ENCODE measurements at places on chromosomes 1 and 21.

- DNase-seq: no peak
Measured at GRCh38 chr1:83499998-83500397, 498.9 kb downstream of the TTLL7 start.

DNA sequence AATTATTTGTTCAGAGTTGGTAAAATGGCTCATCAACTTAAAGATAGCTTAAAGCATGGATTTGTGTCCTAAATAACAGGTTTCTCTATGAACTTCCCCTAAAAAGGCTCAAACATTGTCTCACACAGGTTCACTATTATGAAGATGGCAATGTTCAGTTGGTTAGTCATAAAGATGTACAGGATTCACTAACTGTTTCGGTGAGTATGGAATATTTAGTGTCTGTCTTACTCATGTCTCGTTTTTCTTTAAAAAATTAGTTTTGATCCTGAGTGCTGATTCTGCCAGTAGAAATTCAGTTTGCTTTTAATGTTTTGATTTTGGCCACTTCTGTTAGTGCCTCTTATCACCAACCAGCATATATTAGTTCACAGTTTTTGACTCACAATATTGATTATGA lies 7.5 kb upstream of the MOV10 start:
- no peak for DNase-seq

DNA sequence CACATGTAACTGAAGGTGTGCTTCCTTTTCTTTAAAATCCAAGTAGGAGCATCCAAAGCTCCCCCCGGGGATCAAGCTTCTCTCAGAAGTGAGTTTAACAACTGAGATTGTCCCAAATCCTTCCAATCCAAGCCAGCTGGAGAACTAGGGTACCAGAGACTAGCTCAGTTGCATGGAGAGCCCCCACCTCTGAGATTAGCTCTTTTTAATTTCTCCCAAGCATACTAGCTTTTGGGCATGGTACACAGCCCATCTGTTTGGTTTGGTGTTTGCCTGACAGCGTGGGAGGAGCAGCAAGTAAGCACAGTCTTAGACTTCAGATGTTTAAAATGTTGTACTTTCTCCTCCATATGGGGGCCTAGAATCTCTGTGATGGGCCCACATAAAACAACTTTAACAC lies 142.8 kb downstream of the ASTN1 start:
- no peak for DNase-seq

- no peak for DNase-seq
Measured at GRCh38 chr1:61130338-61131000, 48.1 kb downstream of the NFIA start.

- no peak for DNase-seq
Measured at GRCh38 chr1:26015358-26015757, 6.2 kb upstream of the EXTL1 start.

- no peak for DNase-seq
Measured at GRCh38 chr1:175845338-175845737, 101.9 kb upstream of the TNR start.

DNA sequence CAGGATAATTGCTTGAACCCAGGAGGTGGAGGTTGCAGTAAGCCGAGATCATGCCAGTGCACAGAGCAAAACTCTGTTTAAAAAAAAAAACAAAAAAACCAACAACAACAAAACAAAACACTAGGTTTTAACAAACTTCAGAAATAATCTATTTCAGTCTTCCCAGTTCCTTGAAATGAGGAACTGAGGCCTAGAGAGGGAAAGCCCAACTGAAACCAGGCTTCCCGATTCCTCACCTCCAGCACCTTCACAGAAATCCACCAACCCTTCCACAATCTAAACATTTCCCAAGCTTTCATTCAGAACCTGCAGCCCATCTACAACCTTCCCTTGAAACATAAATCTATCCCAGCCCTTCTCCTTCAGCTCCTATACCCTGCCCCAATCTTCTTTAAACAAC lies 612 bp upstream of the CD52 start:
- DNase-seq: no peak

DNA sequence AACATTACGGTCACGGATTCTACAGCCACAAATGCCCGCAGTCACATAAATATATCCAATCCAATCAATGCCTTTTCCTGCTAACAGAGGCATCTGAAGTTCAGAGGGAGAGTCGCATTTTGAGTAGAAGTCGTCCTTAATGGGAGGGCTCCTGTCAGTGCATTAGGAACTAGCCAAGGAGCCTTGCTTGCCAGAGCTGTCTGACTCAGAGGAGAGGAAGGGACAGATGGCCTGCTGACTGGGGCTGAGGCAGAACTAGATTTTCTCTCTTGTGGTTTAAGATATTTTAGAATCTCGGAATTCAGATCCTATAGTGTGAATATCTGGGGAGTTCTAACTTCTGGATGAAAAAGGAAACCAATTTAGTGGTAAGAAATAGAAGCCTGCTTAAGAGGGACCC lies 10.6 kb downstream of the XKR8 start:
- no peak for DNase-seq

DNA sequence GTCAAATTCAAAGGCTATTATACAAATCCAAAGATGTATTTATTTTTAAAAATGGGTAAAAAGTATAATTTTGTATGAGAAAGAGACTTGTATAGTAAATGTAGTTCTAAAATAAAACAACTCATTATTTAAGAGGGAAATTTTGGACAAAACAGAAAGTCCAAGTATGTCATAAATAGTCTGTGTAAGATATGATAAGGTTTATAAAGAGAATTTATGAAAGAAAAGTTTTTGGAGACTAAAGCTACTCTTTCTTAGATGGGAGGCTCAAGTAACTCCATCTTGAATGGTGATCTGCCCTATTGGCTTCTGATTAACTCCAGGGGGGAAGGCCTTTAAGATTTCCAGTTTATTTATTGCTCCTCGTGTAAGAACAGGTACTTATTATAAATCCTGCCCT lies 14.7 kb upstream of the OR2T27 start:
- no peak for DNase-seq

DNA sequence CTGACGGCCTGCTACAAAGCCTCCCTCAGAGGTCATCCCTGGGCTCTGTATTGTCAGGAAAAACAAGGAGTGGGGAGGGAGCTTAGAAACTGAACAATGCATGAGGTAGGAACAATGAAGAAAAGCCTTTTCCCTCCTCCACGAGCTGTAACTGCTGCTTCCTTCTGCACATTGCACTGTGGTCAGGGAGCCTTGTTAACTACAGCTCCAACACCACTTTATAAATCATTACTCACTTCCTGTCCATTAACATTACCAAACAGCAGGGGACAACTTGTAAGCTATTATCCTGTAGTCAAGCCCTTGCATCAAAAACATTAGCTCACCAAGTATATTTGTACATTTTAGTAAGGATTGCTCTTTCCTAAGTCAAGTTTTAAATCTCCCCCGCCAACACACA lies 336.0 kb upstream of the NR5A2 start:
- DNase-seq: peak; percentile 34

DNA sequence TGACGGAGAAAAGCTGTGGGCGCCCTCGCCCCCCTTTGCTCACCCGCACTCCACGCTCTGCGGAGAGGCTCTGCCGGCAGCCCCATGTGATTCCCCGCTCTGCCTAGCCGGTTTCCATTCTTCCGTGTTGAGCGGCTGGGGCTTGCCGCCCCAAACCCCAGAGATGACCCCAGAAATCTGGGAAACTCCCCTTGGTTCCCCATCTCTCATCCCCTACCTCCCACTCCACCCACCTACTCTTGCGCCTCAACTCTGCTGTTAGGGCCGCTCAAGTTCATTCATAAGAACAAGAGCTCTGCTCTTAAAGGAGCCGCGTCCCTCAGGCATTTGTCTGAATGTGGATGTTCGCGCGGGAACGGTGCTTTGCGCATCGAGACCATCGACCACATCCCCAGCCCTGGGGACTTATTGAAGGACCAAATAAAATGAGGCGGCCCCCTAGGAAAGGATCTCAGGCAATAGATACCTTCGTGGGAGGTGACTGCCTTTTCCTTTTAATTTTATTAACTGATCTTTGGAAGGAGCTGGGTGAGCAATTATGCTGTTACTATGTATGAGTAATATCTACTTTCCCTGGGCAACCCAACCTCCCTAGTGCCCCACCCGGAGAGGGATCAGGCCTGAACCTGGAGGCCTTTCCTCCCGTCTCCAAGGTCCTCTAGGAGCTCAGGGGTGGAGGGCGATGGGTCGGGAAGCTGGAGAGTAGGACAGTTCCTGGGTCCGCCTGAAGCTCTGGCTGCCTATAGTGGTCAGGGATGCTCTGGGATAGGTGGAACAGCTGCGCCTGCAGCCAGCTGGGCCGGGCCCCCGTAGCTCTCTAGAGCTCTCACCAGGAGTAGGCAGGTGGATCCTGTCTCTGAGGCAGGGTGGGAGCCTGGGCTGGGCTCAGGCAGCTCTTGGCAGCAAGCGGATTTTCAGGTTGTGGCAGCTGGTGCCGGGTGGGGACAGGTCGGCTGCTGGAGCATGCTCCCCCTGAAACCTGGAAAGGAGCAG lies 898 bp downstream of the MFSD2A start:
- peak; percentile 100 for DNase-seq

- DNase-seq: no peak
Measured at GRCh38 chr1:86110451-86111129, 46.0 kb downstream of the COL24A1 start.

DNA sequence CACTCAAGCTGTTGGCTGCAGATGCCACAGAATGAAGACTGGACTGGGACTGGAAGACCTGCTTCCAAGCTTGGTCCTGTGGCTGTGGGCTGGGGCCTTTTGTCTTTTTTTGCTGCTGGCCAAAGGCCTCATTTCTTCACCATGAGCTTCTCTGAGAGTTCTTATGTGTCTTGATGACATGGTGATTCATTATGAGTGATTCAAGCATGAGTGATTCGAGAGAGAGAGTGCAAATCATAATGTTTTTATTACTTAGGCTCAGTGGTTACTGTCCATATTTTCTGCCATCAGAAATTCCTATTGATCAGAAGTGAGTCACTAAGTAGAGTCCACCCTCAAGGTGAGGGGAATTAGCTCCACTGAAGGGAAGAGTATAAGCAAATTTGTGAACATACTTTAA lies 94.0 kb downstream of the PCP4 start:
- no peak for DNase-seq

DNA sequence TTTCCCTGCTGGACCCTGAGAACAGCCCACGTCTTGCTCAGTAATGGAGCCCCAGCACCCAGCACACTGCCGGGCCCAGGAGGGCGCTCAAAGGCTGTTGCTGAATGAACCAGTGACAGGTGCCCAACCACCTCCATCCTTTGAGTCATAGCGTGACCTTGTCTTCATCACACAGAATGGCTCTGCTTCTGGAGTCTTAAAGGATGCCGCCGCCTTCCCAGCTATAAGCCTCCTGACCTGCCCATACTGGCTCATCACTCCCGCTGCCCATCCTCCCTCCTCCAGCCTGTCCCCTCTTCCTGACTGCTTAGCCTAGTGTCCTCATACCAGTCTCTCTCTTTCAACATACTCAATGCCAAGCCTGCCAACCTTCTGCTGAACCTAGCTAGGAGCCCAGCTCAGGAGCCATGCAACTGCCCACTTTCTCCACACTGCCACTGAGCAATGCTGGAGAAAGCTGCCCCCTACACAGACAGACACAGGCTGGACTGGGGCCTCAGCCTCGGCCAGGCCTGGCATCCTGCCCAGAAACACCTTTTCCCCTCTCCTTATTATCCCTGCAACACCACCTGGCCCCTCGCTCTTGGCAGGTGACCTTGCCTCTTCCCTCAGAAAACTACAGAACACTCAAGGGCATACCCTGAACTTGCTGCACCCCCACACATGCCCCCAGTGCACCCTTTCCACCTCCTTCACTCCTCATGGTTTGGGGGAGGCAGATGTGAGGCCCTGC lies 14.1 kb downstream of the TTC39A start:
- DNase-seq: peak; percentile 87

DNA sequence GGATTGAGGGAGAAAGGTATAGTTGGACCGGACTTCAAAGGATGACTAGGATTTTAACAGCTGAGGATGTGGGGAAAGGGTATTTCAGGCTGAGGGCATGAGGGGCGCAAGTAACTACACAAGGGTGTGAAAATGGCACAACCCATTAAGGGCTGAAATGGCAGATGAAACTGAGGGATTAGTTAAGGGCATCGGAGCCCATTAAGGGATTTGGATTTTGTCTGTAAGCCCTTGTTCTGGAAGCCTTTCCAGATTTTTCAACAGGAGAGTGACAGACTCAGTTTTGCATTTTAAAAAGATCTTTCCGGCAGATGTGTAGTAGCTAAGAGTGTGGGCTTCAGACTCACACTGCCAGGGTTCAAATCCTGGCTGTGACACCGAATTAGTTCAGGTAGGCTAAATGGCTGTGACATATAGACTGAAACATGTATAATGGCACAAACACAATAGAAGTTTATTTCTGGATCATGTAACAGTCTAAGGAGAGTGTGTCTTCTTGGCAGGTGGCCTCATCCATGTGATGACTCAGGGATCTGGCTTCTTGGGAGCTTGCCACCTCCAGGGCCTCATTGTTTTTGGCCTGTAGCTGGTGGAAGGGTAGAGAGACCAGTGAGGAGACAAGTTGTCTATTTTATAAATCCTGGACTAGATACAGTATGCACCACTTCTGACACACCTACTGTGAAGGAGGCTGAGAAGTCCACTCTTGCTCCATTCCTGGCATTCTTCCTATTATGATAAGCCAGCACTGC lies 49.6 kb downstream of the UBE2T start:
- peak; percentile 52 for DNase-seq

GRCh38 chr1:226029093-226029496 lies 30.0 kb upstream of the SDE2 start:
- no peak for DNase-seq

GRCh38 chr1:223496883-223497282 lies 103.7 kb downstream of the CCDC185 start:
- no peak for DNase-seq

GRCh38 chr1:164712131-164713036 lies 153.4 kb downstream of the PBX1 start:
- no peak for DNase-seq

GRCh38 chr1:169102567-169102966 lies 3.9 kb upstream of the ATP1B1 start:
- peak; percentile 52 for DNase-seq

- DNase-seq: no peak
Measured at GRCh38 chr21:41396558-41397075, 29.4 kb upstream of the MX1 start.

GRCh38 chr1:203968761-203969160 lies 104.2 kb upstream of the SOX13 start:
- DNase-seq: no peak

DNA sequence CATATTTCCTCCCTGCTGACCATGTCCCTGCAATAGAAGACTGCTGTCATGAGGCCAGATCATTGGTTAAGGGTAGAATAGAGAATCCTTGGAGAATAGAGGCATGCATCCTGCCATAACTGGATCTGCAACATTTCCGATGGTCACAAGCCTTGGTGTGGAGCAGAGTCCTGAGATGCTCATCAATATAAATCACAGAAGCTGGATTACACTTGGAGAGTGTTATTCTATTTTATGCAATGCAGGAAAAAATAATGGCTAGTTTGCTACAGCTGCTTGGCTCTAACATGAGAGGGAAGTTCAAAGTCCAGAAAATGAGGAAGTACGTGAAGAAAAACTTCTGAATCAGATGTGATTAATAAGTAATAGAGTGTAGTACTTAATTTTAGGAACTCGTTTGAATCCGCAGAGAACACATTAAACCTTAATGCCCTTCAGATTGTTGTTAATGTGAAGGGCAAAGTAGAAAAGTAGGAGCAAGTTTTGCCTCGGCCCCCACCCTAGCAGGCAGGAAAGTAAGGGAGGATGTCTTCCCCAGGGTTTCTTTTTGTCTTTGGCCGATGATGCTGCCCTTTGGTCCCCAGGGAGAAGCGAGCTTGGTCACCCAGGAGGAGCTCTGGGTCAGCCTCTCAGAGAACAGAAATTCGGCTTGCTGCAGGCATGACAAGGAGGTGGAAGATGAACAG lies 59.5 kb downstream of the KCNK1 start:
- DNase-seq: no peak
